ENCODE measurements at places on chromosomes 3 and 15.

DNA sequence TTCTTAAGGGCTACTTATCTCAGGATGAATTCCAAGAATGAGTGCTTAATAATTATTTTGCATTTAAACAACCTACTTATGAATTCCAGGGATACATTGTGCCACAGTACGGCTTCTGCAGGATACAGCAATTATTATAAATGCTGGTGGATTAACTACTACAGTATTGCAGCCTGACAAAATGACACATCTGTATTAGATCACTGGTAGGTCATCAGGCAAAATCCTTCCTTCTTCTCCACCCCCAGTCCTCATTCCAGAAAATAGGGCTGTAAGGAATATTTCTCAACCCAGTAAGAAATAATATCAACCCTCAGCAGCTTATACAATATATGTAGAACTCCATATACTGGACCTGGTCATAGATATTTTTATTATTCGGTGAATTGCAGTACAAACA, 79.3 kb upstream of the RORA start:
- no peak for DNase-seq

- no peak for DNase-seq
Observed at GRCh38 chr3:196654006-196654734, 14.7 kb downstream of the NRROS start.

- no peak for DNase-seq
Observed at GRCh38 chr3:171417813-171418212, 42.4 kb downstream of the TNIK start.

- no peak for DNase-seq
Observed at GRCh38 chr15:66760968-66761725, 59.1 kb downstream of the SMAD6 start.

- DNase-seq, result peak; percentile 41
Observed at GRCh38 chr15:27127815-27128570, 157.0 kb downstream of the GABRG3 start.

GRCh38 chr3:156664831-156665178, 9.6 kb upstream of the TIPARP start:
- no peak for DNase-seq

GRCh38 chr3:42721690-42722089, 19.1 kb upstream of the HHATL start:
- DNase-seq, result no peak

- peak; percentile 38 for DNase-seq
Observed at GRCh38 chr15:75455982-75456531, 4.6 kb upstream of the SIN3A start.

- no peak for DNase-seq
Observed at GRCh38 chr3:45742461-45743089, 53.4 kb downstream of the SACM1L start.

DNA sequence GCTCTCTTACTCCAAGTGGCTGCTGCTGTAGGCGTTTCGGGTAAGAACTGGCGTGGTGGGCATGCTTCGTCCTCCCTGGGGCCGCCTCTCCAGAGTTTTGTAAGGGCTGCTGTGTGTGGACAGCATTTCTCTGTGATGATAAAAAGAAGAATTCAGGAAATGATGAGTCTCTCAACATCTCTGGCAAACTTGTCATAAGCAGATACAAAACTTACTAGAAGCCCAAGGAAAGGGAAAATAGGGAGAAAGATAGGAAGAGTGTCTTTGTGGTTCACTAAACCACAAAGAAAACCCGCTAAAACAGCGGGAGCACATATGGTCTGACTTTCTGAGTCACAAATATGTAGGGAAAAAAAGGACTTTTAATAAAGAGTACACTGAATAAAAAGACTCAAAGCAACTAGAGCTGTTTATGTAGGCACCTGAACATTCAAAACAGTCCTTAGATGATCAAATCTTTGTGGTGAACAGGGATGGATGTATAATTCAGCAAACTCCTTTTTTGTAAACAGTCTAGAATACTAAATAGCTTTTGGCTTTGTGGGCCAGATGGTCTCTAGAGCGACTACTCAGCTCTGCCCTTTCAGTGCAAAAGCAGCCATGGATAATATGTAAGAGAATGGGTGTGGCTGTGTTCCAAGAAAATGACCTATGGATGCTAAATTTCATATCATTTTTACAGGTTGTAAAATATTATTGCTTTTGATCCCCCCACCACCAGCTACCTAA, 60.4 kb upstream of the LMOD3 start:
- DNase-seq, result peak; percentile 11

DNA sequence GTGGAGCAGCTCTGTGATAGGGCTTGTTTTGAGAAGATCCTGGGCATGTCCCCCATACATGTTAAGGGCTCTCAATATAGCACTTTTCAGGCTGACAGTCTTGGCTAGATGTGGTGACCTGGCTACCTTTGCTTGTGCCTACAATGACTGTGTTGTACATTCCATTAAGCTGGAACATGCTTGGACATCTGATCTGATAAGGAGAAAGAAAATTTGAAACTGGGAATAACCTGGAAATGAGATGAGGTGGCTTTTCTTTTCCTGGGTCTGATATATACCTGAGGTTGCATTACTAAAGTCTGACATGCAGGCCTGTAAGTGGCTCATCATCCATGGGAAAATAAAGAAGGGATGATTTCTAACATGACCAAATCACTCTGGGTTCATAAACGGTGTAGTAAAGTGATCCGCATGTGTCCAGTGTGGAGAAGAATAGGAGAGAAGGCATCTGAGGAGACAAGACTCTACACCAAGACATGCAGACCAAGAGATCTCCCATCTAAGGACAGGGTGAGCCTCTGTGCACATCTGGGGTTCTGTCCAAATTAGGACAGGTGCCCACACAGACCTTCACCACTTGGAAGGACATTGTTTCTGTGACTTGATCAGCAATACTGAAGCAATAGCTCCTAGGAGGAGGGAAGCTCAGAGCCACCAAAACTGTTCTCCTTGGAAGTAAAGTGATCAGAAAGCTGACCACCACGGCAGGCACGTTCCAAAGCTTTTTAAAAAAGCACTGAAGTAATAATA, 62.0 kb downstream of the KLHL6 start:
- DNase-seq, result no peak

DNA sequence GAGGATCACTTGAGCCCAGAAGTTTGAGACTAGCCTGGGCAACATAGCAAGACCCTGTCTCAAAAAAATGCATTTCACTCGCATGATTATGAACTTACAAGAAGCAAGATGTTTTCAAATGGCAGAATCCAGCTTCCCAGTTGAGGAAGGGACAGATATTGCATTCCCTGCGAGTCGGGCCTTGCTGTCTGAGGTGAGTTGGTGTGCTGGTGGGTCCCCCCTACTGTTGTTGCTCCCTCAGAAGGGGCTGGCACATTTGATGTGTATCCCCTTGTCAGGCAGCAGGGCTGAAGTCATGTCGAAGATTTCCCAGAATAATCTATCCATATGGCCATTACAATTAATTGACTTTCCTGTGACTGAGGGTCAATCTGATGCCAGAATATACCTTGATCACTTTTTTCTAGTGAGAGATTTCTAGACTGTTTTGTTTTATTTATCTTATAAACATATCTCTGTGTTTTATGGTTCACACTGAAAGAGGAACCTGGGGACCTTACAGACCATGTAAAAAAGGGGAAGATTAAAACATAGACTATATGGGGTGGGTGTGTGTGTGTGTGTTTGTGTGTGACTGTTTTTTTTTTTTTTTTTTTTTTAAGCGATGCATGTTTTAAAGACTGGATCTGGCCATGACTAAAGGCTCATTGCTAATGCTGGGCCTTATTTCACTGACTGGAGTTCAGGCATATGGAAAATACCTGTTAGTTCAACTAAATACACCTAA, 112.1 kb upstream of the MRPS22 start:
- DNase-seq, result no peak

- DNase-seq, result peak; percentile 91
Observed at GRCh38 chr3:13477943-13478342, 2.2 kb upstream of the HDAC11 start.

- DNase-seq, result peak; percentile 81
Observed at GRCh38 chr3:12479919-12480427, 4.3 kb upstream of the TSEN2 start.

GRCh38 chr3:4438296-4438695, 28.8 kb downstream of the SUMF1 start:
- no peak for DNase-seq
